GM23338 (cell line): ENCODE measurements at places on chromosomes 11 and 22. TPM values are rescaled to one million over a fixed set of nuclear protein-coding genes. Genes with fewer than 3 reads are reported as not detected.
A peak's percentile ranks its signal among the peaks of the same experiment; 100 is the strongest.

GRCh38 chr11:34263441-34264091, 94.2 kb downstream of the ABTB2 start:
- no peak for DNase-seq

Gene HBG2
- not detected in 2 replicates for total RNA-seq

DNA sequence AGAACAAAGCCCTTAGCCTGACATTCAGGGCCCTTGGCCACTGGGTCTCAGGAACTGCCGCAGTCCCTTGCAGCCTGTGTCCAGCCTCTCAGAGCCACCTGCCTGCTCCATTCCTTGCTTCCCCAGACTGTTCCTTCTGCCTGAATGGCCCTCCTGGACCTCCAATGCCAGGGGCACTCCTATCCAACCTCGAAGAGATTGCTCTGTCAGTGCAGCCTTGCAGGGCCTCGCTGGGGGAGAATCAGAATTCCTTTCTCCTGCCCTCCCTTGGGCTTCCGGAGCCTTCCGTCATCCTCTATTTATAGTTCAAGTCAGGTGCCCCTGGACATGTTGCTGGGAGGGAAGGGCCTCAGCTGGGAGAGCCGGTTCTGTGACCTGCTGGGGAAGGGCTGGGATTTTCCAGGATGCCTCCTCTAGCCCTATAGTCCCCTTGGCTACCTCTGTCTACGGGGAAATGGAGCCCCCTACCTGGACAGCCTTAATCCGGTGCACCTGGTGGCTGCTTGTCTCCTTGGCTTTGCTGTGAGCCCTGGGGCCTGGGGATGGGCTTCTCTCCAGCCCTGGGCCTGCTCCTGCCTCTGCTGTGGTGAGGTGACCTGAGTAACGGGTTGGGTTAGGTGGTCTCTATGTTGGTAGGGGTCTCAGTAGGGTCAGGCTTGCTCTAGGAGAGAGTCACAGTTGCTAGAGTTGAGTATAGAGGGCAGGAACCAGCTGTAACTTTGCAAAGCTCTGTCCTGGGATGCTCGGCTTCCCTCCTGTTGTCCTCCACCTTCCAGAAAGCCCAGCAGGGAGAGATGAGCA, 45.9 kb upstream of the SYT7 start:
- DNase-seq = peak; percentile 79

DNA sequence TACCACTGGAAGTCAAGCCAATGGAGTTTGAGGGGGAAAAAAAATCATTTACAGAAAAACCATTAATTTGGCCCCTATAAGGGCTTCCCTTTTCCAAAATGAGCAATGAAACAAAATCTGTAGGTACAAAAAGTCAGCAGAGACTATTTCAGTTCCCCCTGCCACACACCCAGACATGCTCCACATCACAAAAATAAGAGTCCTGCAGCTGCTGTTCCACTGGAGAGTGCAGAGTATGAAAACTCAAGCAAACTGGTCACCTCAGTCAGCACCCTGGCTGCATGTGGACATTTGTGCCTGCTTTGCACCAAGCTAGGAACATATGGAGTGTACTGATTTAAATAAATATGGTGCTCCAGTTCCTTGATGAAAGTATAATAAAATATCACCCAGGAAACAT, 15.1 kb downstream of the POU2AF1 start:
- DNase-seq = no peak

Gene LAYN
- total RNA-seq = 4.3 and 6.8 TPM in 2 replicates

Gene ZNF195
- 95.3 and 101 TPM in 2 replicates for total RNA-seq

- DNase-seq = no peak
Measured at GRCh38 chr11:66227700-66228099, 40.7 kb upstream of the RAB1B start.
